ENCODE measurements at places on chromosomes 2 and 18. TPM values are rescaled to one million over a fixed set of nuclear protein-coding genes. Genes with fewer than 3 reads are reported as not detected.

Gene CHRND
- total RNA-seq: 5.8 TPM

Gene GPR17
- total RNA-seq: 6.4 TPM

Gene SRD5A2
- total RNA-seq: not detected

Gene KANSL3
- 57.7 TPM for total RNA-seq

Gene FHOD3
- total RNA-seq: 29.0 TPM

Gene EN1
- total RNA-seq: 12.6 TPM

Gene IGFBP2
- total RNA-seq: 366 TPM

Gene PLA2R1
- total RNA-seq: 0.09 TPM

Gene TMEM178A
- 12.0 TPM for total RNA-seq

Gene CPO
- total RNA-seq: 0.47 TPM

- DNase-seq: no peak
Observed at GRCh38 chr18:48905513-48905912, 45.3 kb downstream of the SMAD7 start.

- DNase-seq: no peak
Observed at GRCh38 chr2:7348761-7349160, 431.5 kb downstream of the RNF144A start.

DNA sequence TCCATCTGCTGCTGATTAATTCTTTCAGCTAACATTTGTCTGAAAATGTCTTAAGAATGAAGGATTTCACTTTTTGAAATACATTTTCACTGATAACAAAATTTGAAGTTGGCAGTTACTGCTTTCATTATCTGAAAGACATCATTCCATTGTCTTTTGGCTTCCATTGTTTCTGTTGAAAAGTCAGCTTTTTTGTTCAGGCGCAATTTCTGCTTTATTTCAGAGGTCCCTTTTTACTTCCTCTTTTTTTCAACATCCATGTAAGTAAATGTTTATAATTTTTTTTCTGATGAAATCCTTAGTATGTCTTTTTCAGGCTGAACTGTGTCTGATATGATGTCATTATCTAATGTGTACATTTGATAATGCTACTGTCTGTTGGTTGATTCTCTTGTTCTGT, 184.2 kb downstream of the RND3 start:
- no peak for DNase-seq

DNA sequence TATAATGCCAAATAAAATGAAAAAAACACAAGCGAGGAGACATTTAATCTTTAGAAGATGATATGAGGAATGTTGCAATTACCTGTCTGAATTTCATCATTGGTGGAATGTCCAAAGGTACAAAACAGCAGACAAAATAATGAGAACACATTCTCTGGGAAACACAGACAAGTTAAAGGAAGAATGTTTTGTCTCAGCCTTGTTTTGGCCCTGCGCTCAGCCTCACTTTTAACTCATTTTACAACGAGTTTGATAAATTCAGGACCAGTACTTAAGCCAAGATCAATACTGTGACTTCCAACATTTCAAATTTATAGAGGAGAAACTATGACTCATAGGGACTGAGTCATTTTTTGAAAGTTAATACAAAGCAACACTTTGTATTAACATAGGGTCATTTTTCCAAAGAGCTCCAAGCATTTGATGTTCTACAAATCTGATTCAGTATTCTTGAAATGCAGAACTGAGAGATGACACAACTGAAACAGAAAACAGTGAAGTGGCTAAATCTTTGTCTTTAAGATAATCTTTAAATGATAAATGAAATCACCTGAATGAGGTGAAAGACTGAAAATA, 833.2 kb upstream of the CHAC2 start:
- no peak for DNase-seq

GRCh38 chr2:172288603-172289002, 138.8 kb upstream of the ITGA6 start:
- DNase-seq: no peak

DNA sequence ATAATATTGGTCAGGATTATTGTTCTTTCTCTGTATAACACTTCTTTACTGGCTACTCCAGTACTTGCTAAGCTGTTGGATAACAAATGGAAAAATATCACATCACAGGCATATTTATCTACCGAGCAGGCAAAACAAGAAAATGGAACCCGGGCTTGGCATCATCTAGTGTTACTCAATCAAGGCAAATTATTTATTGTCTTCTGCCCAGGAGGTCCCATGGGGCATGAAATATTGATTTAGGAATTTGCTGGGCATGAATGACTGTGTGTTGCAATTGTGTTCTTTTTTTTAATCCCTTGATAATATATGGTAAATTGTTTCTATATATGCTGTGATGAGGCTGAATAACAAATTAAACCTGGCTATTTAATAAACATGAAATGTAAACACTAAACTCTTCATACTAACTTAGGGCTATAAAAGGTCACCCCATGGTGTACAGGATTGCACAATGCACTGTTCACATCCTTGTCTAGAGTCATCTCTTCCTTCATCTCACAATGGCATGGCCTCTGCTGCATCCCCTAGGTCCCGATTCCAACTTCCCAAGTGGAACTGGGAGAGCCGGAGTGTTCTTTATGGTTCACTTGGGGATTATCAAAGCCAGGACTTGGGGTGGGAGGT, 2.2 kb upstream of the PARD3B start:
- no peak for DNase-seq

- DNase-seq: no peak
Observed at GRCh38 chr2:67503066-67503795, 106.1 kb downstream of the ETAA1 start.

DNA sequence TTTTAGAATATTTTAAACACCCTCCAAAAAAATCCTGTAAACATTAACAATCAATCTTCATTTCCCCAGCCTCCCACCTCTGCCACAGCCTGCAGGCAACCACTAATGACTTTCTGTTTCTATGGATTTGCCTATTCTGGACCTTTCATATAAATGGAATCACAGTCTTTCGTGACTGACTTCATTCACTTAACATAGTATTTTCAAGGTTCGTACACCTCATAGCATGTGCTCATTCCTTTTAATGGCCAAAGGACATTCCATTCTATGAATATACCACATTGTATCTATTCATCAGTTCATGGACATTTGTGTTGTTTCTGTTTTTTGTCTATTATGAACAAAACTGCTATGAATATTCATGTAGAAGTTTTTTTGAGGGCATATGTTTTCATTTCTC, 48.5 kb downstream of the NAT8 start:
- DNase-seq: no peak

GRCh38 chr2:231926180-231926741, at the start of gene NPPC:
Gene NPPC (minus strand): TSS chr2:231926396. CDS start chr2:231926249, 147 bp downstream.
- DNase-seq: peak; percentile 78

DNA sequence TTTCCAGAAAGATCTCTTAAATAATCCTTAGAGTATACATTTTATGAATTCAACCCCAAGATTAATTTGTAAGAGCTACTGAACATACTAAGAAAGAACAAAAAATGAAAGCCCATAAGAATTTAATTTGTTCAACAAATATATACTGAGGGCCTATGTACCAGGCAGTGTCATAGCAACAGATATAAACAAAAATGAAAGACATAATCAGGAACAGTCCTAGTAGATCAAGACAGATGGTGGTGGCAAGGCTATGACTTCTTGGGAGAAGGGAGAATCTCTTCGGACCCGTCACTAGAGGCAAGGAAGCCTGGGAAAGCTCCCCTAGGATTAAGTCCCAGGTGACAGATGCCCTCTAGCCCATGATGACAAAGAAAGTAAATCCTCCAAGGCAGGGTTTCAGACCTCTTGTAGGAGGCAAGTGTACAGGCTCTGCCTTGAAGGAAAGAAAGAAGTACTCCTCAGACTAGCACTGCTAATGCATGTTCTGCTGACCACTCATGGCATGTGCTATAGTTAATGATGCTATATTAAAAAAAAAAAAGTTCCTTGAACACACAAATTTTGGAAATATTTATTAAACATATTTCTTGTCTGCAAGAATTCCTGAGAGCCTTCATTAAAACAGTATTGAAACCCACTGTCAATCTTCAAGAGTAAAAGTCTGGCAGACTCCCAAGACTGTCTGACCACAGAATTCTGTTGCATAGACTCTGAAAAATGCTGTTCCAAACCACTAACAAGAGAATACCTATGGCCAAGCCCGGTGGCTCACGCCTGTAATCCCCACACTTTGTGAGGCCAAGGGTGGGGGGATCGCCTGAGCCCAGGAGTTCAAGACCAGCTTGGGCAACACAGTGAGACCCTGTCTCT, 31.5 kb downstream of the NOL10 start:
- DNase-seq: no peak

DNA sequence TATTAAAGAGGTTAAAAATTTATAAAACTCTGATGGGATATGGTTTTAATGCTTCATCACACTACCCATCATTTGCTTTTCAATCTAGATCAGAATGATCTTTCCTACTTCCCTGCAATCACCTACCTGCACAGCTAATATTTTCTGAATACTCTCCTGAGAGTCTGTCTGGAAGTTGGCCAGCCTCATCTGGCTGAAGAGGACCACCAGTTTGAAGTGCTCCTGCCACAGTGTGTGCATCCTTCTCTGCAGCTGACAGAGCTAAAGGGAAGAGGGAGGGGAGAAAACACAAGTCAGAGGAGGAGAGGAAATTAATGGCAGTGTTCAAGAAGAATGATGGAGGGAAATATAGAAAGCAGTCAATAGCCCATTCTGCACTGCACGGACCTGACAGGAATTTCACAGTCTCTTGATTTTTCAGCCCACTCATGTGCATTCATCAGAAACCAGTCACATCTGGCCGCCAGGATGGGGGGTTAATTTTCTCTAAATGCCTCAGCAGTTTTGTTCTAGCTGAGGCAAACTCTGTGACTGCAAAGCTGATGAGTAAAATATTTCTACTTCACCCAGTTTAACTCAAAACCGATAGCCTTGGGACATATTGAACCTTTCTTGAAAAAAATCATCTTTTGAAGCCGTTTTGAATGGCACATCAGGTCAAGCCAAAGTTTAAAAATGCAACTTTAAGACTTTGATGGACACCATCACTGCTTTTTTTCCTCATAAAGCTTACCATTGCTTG, 201.8 kb upstream of the KLHL14 start:
- no peak for DNase-seq

DNA sequence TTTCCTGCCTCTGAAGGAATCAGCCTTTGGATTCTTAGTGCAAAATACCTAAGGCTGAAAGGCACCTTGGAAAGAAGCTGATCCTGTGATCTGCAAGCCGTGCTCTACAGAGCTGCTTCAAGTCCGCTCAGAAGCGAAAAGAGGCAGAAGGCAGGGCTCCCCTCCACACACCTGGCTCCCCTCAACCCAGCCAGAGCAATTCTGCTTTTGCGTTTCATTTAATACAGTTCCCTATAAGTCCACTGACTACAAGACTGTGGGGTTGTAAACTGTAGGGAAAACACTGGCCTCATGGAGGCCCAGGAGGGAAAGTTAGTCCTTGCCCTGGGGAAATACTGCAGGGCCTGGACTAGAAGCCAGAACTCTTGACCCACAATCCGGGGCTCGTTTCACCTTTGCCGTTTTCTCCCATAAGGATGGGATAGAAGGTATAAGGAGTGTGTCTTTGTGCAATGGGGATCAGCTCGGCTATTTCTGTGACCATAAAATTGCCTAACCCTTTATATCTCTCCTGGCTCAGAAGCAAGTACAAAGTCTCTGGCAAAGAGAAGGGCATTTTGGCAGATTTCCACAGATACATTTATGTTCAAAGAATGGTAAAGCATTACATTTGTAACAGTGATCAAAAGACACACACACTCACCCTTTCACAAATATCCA, 95.8 kb upstream of the TEX51 start:
- no peak for DNase-seq

- DNase-seq: no peak
Observed at GRCh38 chr18:5503740-5504139, 40.1 kb downstream of the EPB41L3 start.

- peak; percentile 14 for DNase-seq
Observed at GRCh38 chr2:38750011-38750890, 910 bp downstream of the SRSF7 start.

DNA sequence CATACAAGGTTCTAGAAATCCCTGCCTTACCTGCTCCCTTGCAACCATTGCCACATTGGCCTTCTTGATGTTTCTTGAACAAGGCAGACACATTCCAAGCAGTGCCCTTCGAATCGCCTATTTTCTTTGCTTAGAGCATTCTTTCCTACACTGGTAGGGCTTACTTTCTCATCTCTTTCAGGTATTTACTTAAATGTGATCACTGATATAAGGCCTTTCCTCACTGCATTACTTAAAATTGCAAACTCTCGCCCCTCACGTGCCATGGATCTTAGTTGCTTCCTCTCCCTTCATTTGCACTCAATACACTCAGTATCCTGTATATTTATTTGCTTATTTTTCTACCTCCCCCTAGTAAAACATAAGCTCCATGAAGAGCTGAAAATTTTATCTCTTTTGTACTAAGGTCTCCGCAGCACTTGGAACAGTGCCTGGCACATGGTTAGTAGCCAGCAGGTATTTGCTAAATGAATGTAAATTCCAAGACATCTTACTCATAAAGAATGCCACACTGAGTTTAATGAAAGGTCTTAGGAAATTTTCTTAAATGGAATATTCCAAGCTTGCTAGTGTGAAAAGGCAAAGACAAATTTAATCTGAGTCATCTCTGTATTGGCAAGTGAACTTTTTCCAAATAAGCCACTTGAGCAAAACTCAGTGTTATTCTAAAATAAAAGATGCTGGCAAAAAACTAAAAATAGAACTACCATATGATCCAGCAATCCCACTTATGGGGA, 42.4 kb upstream of the FIGN start:
- no peak for DNase-seq

DNA sequence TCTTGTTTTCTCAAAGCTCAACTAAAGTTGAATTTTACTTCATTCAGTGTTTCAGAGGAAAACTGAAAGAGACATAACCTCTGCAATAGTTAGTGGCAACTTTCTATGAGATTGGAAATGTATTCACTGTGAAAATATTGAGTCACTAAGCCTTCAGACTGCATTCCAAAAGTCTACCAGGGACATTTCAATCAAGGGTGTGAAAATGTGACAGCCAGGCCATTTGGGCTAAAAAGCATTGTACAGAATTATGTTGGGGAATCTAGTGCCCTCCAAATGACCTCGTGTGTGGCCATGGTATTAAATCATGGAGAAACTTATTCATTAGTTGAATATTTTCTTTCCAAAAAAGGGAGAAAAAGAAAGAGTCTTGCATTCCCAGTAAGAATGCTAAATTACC, 251.9 kb downstream of the GRB14 start:
- no peak for DNase-seq

GRCh38 chr2:226793646-226794045, 6.0 kb downstream of the IRS1 start:
- no peak for DNase-seq

- DNase-seq: no peak
Observed at GRCh38 chr2:107361751-107362381, 464.8 kb upstream of the RGPD4 start.

DNA sequence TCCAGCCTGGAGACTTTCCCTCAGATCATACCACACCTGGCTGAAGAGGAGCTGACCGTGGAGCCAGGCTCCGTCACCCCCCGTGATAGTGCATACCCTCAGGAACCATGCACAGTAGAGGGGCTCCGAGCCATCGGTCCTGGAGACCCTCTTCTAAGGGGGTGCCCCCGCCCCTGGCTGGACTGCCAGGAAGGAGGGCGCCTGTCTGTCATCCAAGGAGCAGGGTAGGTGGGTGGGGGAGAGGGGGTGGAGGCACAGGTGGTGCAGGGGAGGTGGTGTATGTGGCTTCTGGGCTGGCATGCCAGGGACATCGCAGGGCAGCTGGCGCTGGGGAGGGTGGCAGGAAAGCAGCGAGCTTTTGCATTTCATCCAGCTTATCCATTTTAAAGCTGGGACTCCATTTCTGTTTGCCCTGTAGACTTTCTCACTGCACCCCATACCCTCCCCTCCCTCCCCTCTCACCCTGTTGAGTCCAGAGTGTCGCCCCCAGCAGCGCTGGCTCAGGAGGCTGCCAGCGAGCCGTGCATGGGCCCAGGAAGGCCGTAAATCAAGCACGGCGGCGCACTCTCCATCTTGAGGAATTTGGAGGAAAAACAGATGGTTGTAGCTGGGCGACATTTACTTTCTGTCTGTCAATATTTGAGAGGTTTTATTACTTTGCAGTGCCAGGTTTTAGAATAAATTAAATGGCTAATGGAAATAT, 56.2 kb upstream of the HS6ST1 start:
- DNase-seq: no peak

Data from neural crest cell (in vitro differentiated cells).